Activated CD8-positive, alpha-beta memory T cell treated with anti-CD3 and anti-CD28 coated beads for 4 hours (primary cell): ENCODE measurements at places on chromosomes 5 and 9.

- DNase-seq, result no peak
Measured at GRCh38 chr5:135211083-135211790, 177.2 kb upstream of the PITX1 start.

GRCh38 chr5:125348221-125348692 lies 601.8 kb upstream of the ZNF608 start:
- DNase-seq, result no peak

DNA sequence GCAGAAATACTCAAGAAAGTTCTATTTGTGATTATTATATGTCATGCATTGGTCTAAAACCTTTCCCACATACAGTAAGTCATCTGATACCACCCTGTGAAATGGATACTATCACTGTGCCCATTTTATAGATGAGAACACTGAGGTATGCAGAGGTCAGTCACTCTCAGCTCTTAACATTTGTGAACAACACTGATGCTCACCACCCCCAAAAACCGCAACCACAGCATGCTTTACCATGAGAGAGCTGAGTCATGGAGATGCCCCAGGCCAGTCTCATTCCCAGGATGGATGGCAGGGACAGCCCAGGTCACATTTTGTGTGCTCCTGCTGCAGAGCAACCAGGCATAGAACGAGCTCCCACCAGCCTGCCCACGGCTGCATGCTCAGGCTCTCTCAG lies 53.5 kb upstream of the IRX1 start:
- DNase-seq, result no peak

GRCh38 chr9:6405371-6405770 lies 7.6 kb upstream of the UHRF2 start:
- no peak for DNase-seq

DNA sequence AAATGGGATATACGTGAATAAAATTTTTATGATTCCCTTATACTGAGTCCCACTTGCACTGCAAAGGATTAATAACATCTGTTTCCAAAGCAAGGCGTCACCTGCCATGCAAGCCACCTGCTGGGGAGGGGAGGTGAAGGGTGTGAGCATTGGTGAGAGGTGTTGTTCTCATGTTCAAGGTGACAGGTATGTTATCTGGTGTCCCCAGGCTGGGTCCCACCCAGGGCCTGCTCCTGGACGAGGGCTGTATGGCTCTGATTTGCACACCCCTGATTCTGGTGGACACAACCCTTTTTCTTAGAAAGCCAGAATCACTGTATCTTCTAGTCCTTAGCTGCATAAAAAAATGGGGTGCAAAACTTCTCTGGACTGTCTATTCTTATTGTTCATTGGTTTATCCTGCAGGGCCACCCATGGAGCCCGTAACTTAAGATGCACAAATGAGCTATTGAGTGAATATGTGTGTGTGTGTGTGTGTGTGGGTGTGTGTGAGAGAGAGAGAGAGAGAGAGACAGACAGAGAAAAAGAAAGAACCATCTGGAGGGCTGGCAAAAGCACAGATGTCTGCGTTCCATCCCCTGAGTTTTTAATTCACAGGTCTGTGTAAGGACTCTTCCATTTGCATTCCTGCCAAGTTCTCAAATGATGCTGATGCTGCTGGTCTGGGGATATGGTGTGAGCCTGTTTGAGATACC lies 53.7 kb downstream of the SYK start:
- no peak for DNase-seq

GRCh38 chr5:143428155-143428554 lies 24.7 kb upstream of the NR3C1 start:
- no peak for DNase-seq
